ENCODE measurements at places on chromosomes 12 and 14.

GRCh38 chr12:89347325-89347829 is 4.9 kb downstream of the DUSP6 start:
- DNase-seq, result no peak

- DNase-seq, result no peak
These were observed 1.3 kb downstream of the GOLT1B start for GRCh38 chr12:21502872-21503271.

DNA sequence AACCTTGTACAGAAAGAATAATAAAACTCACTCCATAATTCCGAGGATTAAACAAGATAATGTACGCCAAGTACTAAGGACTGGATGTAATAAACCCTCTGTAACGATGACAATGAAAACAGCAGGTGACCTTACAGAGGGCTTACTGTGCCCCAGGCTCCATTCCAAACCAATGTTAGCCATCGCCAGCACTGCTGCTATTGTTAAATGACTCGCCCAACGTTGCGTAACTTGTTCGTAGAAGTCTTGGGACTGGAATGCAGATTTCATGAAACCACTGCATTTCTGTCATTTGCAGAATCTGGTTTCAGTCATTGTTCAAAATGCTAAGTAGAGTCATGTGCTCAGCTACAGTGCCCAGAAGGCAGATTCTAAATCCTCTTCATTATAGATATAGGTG is 728 bp upstream of the STON2 start:
- no peak for DNase-seq

GRCh38 chr12:26120561-26121274 is 4.1 kb downstream of the BHLHE41 start:
- DNase-seq, result no peak

GRCh38 chr14:77006132-77006531 is 22.4 kb downstream of the IRF2BPL start:
- no peak for DNase-seq

DNA sequence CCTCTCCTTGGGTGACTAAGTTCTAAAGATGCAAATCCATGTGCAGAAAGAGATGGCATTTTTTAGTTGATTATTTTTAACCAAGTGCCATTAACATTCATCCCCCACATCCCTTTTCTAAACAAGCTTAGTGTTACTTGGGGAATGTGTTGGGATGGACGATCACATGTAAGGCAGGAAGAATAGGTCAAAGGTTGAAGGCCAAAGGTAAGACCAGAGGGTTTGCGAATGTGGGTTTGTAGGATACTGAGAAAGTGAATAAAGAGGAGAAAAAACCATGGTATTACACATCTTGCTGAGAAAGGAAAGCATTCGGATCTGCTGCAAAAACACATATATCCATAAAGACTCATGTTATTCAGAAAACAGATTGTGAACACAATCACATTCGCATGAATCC is 111.6 kb downstream of the GCH1 start:
- no peak for DNase-seq

DNA sequence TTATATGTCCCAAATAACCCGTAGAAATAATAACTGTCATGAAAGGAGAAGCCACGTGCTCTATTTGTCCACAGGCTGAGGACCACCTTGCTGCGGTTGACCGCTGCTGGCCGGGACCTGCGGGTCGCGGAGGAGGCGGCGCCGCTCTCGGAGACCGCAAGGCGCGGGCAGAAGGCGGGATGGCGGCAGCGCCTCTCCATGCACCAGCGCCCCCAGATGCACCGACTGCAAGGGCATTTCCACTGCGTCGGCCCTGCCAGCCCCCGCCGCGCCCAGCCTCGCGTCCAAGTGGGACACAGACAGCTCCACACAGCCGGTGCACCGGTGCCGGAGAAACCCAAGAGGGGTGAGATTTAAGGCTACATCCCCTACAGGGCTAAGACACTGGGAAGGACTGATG is 21.0 kb downstream of the RPGRIP1 start:
- DNase-seq, result no peak

DNA sequence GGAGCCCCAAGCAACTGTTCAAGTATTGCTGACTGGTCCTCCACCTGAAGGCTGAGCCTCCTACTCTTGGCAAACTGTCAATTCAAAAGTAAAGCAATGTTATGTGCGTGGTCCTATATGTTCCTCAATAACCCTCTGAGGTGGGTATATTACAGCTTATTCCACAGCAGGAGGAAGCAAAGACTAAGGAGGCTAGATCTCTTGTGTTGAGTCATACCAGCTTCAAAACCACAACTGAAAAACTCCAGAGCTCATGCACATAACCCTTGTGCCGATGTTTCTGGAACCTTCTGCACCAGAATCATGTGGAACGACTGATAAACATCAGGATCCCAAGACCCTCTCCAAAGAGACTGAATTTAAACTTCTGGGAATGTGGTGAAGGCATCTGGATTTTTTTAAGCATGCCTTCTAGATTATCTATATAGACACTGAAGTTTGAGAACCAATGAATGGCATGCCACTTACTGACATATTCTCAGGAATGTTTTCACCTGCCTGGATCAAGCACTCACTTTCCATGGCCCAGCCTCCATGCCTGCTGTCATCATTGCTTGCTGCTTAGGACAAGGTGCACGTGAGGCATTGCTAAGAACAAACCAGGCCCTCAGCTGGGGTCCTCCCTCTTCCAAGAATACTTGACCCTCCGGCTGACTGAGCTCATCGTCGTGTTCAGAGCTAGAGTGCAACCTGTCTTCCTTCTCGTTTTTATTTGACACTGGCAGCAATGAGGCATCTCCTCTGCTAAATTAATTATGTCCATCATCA is 194.7 kb downstream of the BCL11B start:
- no peak for DNase-seq

DNA sequence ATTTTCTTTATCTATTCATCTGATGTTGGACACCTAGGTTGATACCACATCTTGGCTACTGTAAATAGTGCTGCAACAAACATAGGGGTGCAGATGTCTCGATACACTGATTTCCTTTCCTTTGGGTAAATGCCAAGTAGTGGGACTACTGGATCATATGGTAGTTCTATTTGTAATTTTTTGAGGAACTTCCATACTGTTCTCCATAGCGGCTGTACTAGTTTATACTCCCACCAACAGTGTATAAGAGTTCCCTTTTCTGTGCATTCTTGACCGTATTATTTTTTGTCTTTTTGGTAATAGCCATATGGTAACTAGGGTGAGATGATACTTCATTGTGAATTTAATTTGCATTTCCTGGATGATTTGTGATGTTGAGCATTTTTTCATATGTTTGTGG is 71.8 kb downstream of the LRP6 start:
- DNase-seq, result no peak

DNA sequence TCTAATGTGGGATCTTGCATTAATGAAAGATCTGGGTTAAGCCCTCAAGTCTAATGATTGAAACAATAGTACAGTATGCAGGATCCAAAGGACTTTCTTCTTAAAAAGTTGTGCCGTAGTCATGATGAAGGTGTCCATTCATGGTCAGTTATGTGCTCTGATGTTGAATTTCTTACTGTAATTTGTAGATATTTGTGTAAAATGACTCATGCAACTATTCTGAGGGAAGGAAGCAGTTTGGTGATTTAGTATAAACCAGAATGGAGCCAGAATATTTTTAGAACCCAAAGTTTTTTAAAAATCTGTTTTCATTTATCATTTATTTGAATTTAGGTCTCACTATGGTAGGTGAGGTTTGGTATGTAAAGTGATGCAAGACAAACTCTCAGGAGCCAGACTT is 151.2 kb downstream of the AKAP6 start:
- DNase-seq, result no peak

- no peak for DNase-seq
These were observed 103.8 kb downstream of the RFLNA start for GRCh38 chr12:124398578-124399227.

GRCh38 chr14:73728717-73729330 is 14.6 kb upstream of the PNMA1 start:
- no peak for DNase-seq

DNA sequence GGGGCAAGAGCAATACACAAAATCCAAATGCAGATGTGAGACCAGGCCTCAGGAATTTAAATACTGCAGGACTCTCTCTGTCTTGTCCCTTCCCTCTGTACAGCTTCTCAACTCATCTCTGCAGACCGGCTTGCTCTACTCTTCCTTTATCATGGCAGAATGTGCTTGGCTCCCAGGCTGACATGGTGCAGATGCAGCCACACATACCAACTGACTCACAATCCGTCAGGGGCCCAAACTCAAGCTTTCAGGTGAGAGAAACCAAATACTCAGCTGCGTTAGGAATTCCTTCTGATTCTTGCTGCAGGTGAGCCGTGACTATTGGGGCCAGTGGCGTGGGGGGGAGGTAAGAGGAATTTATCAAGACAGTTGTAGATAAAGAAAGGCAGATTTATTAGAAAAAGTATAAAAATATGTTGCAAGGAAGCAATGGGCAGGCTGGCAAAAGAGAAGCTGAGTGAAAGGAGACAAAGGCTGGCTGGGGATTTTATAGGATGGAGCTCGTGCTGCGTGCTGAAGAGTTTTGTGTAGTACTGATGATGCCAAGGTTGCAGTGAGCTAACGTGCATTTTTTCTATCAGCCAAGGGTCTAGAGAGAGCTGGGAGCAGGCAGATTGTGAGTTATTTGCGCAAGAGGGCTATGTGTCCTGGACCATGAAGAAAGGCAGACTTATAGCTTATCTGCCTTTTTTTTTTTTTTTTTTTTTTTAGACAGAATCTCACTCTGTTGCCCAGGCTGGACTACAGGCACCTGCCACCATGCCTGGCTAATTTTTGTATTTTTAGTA is 5.0 kb upstream of the LGALS3 start:
- DNase-seq, result no peak

DNA sequence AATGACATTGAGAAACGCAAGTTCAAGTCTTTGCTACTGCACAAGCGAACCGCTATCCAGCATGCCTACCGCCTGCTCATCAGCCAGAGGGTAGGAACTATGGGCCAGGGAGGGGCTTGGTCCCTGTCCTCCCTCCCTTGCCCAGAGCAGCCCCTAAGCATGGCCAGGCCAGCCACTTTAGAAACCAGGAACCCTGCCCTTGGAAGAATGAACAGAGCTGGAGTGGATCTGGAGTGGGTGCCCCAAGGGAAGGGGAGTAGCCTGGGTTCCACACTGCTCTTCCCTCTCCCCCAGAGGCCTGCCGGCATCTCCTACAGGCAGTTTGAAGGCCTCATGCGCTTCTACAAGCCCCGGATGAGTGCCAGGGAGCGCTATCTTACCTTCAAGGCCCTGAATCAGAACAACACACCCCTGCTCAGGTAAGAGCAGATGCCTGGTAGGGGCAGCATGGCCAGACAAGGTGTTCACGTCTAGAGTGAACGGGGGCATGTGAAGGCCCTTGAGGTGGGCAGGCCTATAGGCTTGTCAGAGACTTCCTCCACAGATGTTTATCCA is 55.8 kb downstream of the TPCN1 start:
- DNase-seq, result no peak

DNA sequence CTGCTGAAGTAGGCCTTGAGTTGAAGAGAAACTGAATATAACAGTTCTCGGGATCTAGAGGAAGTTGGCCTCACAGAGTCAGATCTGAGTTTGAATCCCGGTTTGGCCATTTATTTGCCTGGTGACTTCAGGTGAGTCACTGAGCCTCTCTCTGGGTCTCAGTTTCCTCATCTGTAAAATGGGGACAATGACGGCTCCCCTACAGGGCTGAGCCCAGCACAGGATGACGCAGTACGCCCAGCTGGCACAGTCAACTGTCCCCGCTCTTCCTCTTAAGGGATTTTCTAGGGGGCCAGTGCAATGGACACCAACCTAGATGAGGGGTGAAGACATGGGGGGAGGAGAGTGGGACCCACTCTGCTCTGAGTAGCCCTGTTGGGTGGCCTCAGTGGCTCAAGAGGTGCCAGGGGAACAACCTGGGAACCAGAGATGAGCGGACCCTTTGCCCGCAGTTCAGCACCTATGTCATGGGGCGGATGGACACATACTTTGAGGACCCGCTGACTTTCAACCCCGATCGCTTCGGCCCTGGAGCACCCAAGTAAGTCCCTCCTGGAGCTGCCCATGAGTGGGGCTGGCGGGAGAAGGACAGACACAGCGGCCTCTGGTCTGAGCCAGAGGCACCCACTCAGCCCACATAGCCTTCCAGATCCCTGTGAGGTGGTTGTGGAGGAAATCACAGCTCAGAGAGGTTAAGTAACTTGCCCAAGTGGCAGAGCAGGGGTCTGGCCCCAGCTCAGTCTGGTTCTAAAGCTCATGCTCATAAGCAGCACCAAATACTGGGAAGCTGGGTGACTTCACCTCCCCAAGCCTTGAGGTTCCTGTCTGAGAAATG is 41.1 kb downstream of the CYP46A1 start:
- no peak for DNase-seq

DNA sequence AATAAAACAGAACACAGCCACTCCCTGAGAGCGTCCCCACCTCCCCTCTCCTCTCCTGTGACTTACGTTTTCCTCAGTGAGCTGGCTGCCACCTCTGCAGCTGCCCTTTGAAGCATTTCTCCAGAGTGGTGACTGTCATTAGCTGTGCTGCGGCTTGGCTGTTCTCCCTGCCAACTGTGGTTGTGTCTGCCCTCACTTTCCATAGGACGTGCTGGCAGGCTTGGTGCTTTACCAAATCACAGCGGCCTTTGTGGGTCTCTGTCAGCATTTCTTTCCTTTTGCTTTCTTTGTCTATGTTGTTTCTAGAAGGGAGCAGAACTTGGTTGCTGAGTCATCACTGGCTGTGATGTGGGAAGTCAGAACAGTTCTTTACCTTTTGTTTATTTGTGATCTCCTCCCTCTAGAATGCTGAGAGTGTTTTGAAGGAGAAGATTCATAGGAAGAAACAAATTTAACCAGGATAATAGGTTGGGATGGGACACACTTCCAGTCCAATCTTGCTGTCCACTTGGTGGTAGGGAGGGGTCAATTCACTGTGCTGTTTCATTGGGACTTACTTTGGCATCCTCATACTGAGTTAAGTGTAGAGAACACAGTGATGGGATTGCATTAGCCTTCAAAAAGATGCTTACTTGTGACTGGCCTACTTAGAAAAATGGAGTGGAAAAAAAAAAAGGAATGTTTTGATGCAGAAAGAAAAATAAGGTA is 88.2 kb downstream of the TMX1 start:
- DNase-seq, result no peak

GRCh38 chr12:127240249-127240929 is 1026.6 kb upstream of the TMEM132C start:
- no peak for DNase-seq

- no peak for DNase-seq
These were observed 22.3 kb upstream of the BDKRB1 start for GRCh38 chr14:96233661-96234060.

Measured in NCI-H187 treated with DMSO at 0.1 percent for 48 hours (cell line).